ENCODE measurements at places on chromosomes 11 and 22.

DNA sequence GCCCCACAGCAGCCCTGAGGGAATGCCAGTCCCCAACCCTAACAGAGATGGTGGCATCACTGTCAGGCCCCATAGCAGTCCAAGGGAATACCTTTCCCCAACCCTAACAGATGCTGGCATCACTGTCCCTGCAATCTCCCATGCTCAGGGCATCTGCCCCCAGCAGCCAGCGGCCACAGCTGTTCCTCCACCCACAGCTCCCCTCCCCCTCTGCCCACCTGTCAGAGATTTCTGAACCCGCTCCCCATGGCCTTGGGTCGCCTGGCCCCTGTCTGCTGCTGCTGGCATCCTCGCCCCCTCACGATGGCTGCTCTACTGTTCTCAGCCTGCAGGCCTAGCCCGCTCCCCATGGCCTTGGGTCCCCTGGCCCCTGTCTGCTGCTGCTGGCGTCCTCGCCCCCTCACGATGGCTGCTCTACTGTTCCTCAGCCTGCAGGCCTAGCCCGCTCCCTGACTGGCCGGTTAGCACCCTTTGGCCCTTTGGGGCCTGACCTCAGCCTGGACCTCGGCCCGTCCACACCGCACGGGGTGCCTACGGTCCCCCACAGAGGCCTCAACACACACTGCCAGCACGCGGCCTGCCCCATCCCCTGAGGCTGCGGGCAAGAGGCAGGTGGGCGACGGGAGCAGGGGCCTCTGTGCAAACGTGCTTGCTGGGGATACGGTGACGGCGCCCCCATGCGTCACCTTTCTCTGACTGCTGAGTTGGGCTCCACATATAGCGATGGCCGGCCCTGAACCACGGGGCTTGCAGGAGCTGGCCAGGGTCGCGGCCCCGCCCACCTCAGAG lies 20.7 kb downstream of the CHID1 start:
- DNase-seq, result no peak

DNA sequence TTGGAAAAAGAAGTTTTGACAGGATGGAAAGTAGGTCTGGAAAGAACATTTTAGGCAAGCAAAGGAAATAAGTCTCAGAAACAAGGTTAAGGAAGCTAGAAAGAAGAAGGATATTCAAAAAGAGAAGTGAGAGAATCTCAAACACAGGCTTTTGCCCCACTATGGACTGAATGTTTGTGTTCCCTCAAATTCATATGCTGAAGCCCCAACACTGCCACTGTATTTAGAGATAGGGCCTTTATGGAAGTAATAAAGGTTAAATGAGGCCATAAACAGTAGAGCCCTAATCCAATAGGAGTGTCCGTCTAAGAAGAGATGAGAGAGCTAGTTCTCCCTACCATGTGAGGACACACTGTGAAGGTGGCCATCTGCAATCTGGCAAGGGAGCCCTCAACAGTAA lies 20.6 kb upstream of the RPS13 start:
- no peak for DNase-seq

GRCh38 chr22:16963189-16963945 lies 44.7 kb downstream of the GAB4 start:
- no peak for DNase-seq

GRCh38 chr22:37425369-37425768 lies 1.9 kb downstream of the ELFN2 start:
- DNase-seq, result no peak

DNA sequence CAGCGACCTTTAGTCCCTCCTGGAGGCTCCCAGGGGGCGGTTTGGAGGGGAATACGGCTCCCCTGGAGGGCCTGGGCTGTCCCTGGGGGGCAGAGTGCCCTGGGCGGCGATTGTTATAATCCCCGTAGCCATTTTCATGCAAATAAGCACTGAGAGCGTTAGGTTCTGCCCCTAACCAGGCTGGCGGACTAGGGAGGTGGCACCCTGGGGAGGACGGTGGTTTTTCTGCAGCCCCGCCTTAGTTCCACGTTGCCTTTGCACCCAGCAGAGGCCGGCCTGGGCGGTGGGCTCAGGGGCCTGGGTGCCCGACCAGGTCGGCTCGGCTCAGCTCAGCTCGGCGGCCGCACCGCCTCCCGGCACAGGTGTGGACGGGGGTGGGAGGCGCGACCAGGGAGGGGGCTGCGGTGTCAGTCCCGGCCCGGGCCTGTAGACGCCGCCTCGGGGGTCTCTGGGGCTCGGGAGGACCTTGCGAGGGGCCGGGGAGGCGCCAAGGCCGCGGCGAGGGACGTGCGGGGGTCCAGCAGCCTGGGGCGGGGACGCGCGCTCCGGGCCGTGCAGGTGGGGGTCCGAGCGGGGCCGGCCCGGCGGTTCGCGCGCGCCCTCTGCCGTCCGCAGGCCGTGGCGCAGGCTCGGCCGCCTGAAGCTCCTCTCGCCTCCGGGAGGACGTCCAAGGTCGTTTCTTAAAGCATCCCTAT lies 2.3 kb upstream of the DUSP8 start:
- no peak for DNase-seq

GRCh38 chr22:43726964-43727543 lies 85.1 kb downstream of the EFCAB6 start:
- no peak for DNase-seq

DNA sequence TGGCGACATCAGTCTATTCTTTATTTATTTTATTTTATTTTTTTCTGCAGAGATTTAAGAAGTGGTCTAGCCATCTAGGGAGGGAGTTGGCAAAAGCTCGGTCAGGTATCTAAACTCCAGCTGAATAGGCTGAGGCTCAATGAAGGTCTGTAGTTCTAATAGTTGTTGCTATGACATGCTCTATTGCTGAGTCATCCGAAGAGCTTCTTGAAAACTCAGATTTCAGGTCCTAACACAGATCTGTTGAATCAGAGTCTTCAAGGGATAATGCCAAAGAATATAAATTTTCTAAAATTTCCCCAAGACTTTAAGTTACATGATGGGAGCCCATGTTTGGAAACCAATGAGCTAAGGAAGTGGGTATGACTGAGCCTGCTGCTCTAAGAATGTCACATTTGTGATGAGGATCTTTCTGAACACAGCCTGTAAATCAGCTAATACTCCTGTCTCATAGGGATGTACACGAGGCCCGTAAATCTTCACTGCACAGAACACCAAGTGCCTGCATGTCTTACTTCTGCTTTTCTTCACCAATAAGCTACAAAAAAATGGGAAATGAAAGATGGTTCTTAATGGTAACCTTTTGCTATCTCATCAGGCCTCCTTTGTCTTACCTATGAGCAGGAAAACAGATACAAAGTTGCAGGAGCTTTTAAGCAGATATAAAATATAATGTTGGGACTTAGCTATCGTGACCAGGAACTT lies 901.4 kb upstream of the API5 start:
- DNase-seq, result no peak

- DNase-seq, result no peak
Measured at GRCh38 chr11:69170704-69171103, 15.0 kb downstream of the SMIM38 start.

GRCh38 chr11:68076371-68077042 lies 37.7 kb downstream of the TCIRG1 start:
- DNase-seq, result no peak

DNA sequence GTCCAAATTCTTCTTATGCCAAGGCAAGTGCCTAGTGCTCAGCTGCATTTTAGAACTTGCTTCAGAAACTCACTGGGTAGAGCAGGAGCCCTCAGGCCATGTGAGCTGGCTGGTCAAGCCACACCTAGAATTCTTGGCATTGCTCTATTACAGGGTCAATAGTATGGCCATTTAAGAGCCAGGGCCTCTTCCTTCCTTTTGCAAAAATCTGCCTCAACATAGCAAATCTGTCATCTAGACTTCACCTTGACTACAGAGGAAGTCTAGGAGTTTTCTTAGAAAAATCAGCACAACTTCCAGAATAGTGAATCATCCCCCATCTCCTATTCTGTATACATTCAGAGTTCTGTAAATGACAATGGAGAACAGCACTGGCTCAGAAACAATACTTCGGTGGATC lies 112.0 kb upstream of the TTC12 start:
- DNase-seq, result no peak

GRCh38 chr11:64409278-64409677 lies 50.3 kb downstream of the RPS6KA4 start:
- DNase-seq, result no peak

GRCh38 chr11:43913829-43914380 lies 28.5 kb upstream of the C11orf96 start:
- DNase-seq, result no peak

DNA sequence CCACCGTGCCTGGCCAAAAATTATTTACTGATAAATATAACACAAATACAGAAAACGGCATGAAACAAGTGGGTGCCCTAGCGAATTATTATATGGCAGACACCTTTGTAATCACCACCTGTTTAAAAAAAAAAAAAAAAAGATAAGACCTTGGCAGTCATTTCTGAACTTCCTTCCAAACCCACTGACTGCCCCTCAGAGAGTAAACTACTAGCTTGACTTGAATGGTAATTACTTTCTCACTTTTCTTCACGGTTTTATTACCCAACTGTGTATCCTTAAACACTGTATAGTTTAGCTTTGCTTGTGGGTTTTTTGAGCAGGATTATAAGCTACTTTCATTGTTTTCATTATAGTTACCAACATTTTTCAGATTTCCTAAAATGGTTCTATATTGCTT lies 23.7 kb downstream of the SFI1 start:
- no peak for DNase-seq

DNA sequence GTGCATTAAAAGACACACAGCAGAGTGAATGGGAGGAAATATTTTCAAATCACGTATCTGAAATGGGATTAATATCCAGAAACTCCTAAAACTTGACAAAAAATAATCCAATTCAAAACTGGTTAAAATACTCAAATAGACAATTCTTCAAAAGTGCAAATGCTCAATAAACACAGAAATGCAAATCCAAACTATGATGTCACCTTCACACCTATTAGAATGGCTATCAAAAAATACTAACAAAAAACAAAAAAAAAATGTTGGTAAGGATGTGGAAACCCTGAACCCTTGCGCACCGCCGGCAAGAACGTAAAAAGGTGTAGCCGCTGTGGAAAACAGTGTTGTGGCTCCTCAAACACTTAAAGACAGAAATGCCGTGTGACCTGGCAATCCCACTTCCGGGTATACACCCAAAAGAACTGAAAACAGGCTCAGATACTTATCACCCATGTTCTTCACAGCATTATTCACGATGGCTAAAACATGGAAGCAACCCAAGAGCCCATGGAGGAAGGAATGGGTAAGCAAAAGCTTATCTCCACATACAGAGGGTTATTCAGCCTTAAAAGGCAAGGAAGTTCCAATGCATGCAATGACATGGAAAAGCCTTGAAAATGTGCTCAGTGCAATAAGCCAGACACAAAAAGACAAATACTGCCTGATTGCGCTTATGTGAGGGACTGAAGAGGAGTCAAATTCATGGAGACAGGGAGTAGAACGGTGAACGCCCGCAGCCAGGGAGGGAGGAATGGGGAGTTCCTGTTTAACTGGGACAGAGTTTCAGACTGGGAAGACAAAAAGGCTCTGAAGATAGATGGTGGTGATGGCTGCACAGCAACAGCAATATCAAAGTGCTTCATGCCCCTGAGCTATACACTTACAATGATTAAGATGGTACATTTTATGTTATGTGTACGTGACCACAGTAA lies 19.6 kb downstream of the BRD1 start:
- no peak for DNase-seq

DNA sequence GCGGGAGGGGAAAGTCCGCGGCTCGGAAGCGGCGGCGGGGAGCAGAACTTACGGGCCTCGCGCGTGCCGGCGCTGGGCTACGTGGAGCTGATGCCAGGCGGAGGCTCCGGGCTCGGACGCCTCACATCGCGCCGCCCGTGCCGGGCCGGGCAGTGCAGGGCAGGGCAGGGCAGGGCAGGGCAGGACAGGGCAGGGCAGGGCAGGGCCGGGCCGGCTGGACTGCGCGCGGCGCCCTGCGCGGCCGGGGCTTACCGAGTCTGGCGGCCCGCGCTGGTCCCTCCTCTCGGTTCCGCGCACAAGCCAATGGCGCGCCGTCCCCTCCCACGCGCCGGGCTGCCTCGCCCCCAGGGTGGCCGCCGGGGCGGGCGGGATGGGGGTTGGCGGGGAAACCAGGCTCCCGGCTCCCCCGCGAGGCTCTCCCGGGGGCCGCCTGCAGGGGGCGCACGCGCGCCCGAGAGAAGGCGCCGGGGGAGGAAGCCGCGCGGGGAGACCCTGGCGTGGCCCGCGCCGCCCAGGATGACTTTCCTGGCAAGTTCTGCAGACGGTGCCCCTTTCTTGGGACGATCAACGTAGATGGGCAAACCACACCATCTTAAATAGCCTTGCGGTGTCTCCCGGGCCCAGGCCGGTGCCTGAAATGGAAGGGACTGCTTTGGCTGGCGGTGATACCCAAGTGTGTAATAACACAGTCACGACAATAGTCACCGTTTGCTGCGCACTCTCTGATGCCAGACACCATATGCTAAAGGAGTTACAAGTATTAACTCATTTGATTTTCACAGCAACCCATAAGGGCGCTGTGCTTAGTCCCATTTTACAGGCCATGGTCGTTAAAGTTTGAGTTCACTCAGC lies at the start of gene TP53I11:
TP53I11 (minus strand) TSS at position 259 of the 852 bp plus-strand sequence. CDS start 12,548 bp downstream, outside the sequence.
- DNase-seq, result peak; percentile 68

- no peak for DNase-seq
Measured at GRCh38 chr11:60280412-60280811, at the start of gene MS4A4A. MS4A4A (plus strand) TSS chr11:60280666; CDS start chr11:60280676, 10 bp downstream.

GRCh38 chr11:45593992-45594391 lies 71.4 kb downstream of the CHST1 start:
- no peak for DNase-seq

DNA sequence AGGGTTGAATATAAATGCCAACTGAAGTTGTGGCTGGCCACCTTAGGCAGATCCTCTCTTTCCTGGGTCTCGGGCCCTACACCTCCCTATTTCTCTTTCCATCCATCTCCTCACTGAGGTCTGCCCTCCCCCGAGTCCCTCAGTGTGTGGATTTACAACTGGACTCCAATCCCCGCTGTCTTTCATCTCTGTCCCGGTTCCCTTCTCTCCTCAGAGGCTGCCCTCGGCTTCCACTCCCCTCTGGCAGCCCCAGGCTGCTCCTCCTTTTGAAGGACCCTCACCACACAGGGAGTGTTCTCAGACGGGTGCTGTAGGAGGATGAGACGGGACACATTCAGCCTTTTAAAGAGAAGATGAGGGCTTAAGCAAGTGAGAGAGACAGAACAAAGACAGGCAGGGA lies 167.1 kb downstream of the ST3GAL4 start:
- DNase-seq, result no peak

DNA sequence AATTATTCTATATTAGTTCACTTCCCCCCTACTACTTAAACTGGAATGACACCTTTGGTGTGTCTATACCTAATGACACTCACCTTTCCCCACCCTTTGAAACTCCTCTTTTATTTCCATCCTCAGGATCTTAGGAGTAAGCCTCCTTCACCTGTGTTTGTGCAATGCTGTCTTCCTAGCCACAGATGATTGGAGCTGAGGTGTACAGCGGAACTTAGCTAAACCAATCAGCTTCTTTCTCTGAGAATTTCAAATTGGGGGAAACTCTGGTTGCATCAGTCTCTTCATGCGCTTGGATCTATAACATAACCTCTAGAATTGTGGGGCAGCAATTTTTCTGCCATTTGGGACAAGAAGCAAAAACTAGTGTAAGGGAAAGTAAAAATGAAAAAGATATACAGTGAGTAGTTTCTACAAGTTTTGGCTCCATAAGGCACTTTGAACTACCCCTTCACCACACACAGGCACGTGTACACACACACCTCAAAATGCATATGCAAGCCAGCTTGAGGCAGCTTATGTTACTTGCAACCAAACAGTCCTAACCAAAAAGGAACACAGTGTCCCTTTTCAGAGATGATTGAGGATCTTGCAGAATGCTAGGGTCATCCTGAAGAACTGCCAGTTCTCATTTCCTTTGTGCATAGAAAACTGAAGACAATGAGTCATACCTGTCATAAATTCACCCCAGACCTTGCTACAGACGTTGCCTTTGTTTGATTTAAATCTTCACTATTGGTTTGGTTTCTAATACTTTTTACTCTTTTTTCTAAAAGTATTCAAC lies 36.0 kb upstream of the LDLRAD3 start:
- no peak for DNase-seq

All from amygdala (tissue), 56 donors.